NCI-H1105 (cell line): ENCODE measurements at places on chromosomes 6 and 20.

DNA sequence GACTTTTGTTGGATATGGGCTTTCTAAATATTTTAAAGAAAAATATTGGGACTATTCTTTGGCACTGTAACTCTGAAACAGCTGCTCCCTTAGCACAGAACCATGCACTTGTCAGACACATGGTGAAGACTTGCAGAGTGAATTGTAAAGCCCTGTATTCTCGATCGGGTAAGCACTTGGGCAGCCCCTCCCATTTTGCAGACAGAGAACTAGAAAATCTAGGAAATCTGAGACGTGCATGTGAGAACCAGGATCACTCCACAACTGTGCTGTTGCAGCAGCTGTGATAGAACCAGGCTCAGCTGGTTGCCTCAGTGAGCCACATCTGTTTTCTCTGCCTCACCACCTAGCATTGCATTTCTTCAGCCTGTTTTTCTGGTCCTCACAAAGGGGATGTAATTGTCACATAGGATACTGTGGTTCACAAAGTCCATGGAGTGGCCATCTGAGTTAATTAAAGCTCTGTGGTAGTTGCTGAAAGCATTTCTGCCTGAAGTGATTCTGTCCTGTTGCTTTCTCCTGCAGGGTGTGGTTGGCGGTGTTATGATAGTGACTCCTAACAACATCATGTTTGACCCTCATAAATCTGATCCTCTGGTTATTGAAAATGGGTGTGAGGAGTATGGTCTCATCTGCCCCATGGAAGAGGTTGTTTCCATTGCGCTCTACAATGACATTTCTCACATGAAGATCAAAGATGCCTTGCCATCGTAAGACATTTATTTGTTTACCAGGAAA is 71.8 kb upstream of the HINT3 start:
- no peak for DNase-seq

- no peak for DNase-seq
These were observed 73.5 kb downstream of the PREX1 start for GRCh38 chr20:48754292-48754691.

GRCh38 chr20:25461786-25462545 is 54.5 kb downstream of the GINS1 start:
- no peak for DNase-seq

- no peak for DNase-seq
These were observed 44.6 kb upstream of the HDDC2 start for GRCh38 chr6:125346201-125346925.

- DNase-seq = no peak
These were observed 147.9 kb upstream of the BTBD3 start for GRCh38 chr20:11769825-11770224.

DNA sequence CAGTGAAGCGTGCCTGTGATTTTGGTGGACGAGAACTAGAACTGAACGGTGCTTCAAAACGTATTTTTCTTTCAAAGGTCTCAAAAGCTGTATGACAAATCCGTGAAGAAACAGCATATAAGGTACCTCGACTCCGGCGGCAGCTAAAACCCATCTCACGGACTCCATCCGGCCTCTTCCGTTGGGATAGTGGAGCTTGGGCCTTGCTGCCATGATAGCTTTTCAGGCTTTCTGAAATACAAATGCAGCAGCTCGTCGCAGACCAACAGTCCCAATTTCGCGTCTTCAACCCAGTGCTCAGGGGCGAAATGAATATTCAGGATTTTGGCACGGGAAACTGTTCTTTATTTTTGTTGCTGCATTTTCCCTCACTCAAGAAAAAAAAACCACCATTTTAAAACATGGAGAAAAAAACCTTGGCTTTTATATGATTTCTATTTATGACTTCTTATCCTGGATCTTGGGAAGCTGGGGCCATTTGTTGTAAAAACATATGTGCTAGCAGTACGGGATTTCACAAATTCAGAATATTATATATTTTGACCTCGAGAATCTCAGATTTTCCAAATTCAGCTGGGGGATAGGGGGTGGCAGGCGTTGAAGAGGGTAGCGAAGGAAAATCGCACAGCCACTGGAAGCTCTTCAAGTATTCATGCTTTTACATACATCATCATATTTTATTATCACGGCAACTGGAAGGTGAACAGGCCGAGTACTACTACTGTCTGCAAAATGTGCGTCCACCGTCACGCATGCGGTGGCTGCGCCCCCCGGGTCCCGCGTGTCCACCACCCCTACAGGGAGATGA is 849 bp downstream of the GSTA4 start:
- peak; percentile 33 for DNase-seq

- no peak for DNase-seq
These were observed 12.3 kb upstream of the PRIM2 start for GRCh38 chr6:57305107-57305506.

- no peak for DNase-seq
These were observed 35.4 kb downstream of the AGPAT4 start for GRCh38 chr6:161238500-161238899.

DNA sequence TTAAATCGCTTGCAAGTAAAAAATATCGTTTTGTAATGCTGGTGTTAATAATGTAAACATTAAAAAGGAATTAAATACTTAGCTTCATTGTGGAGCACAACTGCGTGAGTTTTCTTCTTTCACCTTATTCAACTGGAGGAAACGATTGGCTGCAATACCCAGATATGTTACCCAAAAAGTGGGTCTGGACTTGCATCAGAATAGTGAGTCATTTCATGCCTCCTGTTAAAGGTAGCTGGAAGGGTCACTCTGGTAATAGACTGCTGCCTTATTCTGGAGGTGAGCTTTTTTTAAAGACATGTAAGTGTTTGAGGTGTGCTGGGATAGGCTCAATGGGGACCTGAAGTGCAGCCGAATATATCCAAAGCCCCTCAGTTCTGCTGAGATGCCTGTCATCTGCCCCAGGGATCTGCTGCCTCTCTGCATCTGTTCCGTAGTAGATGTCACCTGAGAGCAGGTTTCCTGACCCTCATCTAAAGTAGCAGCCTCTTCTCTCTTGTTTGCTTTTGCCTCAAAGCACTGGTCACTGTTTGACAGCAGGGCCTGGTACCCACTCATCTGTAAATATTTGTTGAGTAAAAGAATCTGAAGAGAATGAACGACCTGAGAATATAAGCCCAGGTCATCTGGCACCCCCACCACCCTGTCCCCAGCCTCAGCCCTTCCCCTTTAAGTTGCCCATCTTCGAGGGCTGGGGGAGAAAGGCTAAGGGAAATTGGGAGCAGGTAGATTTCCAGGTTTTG is 5.6 kb upstream of the UQCC2 start:
- no peak for DNase-seq

- no peak for DNase-seq
These were observed 530.1 kb upstream of the CITED2 start for GRCh38 chr6:139904568-139904967.

- no peak for DNase-seq
These were observed 9.8 kb downstream of the MAS1L start for GRCh38 chr6:29477923-29478450.

- no peak for DNase-seq
These were observed 153.6 kb downstream of the FOXA2 start for GRCh38 chr20:22430746-22431168.

- DNase-seq = peak; percentile 66
These were observed 39.2 kb downstream of the DYNLT1 start for GRCh38 chr6:158605266-158605878.

GRCh38 chr6:47344022-47344421 is 34.3 kb upstream of the TNFRSF21 start:
- DNase-seq = peak; percentile 29
